Stimulated activated CD8-positive, alpha-beta memory T cell treated with anti-CD3 and anti-CD28 coated beads, Interleukin-7, amount 100 ng/mL, for 1 hour (primary cell): ENCODE measurements at places on chromosomes 2 and 18.
A peak's percentile ranks its signal among the peaks of the same experiment; 100 is the strongest.

GRCh38 chr2:236969767-236970655 is 115.7 kb upstream of the COPS8 start:
- DNase-seq = no peak

- DNase-seq = no peak
These were observed 558.0 kb downstream of the STK39 start for GRCh38 chr2:167689444-167689843.

DNA sequence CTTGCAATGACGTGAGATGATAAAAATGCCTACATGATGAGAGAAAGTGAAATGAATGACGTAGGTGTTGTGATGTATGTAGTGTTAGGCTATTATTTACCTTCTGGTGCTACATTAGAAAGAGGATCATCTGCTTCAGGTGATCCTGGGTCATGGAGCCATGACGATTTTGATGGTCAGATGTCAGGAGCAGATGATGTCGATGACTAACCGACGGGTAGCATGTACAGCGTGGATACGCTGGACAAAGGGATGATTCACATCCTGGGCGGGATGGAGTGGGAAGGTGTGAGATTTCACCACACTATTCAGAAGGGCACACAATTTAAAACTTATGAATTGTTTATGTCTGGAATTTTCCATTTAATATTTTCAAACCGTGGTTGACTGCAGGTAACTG is 43.5 kb upstream of the ACVR1C start:
- no peak for DNase-seq

DNA sequence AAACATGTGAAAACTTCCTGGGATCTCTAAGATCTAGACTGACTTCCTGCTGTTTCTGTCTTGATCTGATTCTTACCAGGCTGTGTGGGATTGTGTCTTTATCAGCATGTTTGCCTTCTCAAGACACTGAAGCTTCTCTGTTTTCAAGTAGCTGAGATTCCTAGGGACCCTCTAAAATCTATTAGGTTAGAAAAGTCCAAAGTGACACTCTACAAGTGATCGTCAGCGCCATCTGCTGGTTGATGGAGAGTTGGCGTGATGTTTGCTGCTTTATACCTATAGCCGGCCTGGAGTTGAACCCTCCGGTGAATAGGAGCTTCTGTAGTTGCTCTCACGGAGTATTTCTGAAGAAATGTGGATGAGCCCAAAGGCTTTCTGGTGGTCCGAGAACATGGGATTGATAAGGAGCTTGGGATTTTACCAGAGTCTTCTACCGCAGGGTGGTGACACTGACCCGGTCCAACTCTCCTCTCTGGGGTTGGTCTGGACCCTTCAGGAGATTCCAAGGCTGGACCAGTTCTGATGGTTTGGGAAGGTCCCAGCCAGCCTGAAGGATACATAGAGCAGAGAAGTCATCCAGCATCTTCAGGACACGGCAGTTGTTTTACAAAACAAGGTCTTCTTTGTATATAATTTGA is 96.0 kb upstream of the TTC39C start:
- DNase-seq = peak; percentile 72

- no peak for DNase-seq
These were observed 77.5 kb upstream of the NFATC1 start for GRCh38 chr18:79318142-79318673.

GRCh38 chr2:173218326-173219056 is 136.2 kb upstream of the CDCA7 start:
- no peak for DNase-seq

- DNase-seq = no peak
These were observed 90.6 kb downstream of the ADAM23 start for GRCh38 chr2:206533977-206534376.

- DNase-seq = no peak
These were observed 3.8 kb downstream of the TTC39C start for GRCh38 chr18:24018299-24018886.

- DNase-seq = no peak
These were observed 30.4 kb downstream of the FBLN7 start for GRCh38 chr2:112168422-112169124.

- DNase-seq = no peak
These were observed 61.4 kb downstream of the LRATD1 start for GRCh38 chr2:14693874-14694273.

DNA sequence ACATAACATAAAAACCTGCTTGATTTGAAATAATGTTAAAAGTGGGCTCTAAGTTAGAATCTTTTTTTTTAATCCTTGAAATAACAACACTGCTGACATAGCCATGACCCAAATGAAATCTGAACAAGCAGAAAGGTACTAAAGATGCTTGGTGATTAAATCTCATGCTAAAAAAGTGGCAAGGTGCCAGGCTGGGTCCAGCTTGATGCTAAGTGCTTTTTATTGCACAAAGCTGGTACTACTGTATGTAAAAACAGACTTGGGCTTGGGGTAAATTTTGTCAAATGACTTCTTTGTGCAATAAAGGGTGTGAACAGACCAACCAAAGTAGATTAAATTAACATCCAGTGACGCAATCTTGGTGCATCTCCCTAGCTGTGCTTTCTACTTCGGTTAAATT is 13.4 kb downstream of the BCL11A start:
- DNase-seq = no peak

- no peak for DNase-seq
These were observed 216.4 kb upstream of the PXDN start for GRCh38 chr2:1960761-1961160.
